ENCODE measurements at places on chromosomes 2 and 18.

DNA sequence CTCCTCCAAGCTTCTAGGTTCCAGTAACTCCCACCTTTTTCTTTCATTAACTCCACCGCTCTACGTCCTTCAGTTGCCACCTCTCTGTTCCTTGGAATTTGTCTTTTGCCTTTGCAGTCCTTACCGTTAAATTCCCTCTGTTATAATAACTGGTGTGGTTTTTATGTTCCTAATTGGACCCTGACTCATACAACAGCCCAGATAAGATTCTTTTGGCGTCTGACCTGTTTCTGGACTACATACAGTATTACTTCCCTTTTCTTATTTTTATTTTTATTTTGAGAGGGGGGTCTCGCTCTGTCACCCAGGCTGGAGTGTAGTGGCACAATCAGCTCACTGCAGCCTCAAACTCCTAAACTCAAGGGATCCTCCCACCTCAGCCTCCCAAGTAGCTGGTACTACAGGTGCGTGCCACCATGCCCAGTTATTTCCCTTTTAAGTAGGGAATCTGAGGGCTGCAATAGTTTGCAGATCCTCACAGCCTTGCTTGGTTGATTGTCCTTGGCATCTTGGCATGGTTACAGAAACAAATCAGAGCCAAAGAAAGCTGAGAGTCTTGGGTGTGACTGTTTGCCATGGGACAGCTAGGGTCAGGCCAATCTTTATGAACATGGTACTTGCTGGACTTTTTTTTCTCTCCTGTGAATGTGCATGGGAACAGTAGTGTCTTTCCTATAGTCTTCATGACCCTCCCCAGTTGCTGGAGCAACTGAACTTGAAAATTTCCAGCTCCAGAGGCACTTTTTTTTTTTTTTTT is 22.0 kb downstream of the TCF23 start:
- no peak for DNase-seq

DNA sequence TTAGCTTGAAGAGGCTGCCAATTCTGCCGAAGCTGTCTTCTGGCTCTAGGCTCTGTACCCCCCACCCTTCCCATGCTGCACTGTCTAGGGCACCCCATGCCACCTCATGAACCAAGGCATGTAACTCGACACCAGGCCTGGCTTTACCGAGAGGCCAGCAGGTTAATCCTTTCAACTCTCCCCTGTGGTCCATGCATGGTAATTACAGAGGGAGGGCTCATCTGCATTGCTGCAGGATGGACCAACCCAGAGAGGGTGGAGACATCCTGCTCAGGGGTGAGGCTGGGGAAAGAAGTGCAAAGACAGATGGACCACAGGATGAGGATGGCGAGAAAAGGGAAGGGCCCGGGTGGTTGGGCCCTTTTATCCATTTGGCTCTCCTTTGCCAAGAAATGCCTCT is 65.8 kb downstream of the KCTD1 start:
- DNase-seq: no peak

- no peak for DNase-seq
Measured at GRCh38 chr2:168119515-168120141, 127.8 kb downstream of the STK39 start.

DNA sequence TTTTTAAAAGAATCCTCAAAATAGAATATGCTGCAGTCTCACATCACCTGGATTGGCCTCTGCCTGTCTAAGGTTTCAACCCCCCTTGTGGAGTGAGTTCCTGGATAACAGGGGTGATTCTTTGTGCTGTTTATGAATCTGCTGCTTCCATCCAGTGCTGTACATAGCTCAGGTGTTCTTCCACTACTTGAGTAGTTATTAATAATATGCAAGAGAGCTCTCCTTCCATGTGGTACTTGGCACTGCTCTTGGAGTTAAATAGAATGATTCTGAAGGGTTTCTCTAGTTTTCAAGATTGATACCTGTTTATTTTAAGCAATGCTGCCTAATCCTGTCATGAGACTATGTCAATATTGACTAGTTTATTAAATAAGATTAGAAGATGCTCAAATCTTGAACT is 273.6 kb downstream of the RDH14 start:
- DNase-seq: no peak

DNA sequence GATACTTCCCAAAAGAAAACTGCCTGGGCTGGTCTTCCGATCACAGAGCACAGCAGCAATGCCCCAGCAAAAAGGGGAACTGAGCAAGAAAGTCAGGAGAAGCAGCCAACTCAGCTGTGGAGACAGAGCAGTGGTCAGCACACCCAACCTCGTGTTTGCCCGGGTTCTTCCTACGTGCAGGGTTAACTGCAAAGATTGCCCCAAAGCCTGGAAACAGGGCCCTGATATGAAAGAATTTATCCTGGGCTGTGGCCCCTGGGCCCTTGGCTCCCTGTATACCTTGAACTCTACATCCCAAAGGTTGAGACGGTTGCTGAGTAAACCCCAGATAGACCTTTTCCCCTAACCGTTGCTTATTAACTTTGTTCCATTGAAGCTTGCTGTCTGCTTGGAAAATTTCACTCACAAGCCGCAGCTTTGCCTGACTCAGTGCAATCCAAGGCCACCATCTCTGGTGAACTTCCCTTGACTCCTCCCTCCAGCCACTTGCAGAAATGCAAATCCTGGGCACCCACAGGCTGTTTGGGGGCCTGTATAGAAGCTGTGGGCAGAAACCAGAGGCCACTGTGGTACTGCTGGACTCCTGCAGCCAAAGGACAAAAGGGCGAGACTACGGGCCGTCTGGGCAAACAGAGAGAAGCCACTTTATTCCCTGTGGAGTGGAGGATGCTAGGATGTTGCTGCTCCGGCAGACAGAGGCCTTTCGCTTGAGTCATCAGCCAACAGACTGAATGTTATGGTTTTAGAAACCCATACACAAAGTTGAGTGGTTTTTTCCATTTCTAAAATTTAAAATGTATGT is 18.2 kb downstream of the NRP2 start:
- DNase-seq: no peak

DNA sequence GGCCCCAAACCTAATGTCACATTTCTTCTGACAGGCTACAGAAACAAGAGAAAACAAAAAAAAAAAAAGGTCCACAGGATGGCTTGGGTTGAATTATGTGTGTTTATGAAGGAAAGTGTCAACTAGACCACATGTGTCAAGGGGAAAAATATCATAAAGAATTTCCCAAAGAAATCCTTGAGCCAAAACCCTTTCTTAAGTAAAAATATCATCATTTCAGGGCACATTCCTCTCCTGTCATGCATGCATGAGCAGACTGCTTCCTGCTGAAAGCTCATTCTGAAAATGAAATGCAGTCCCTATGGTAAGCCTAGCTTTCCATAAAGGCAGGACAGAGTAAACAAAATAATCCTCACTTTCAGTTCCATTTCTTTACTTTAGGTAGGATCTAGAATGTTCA is 85.7 kb upstream of the RBBP8 start:
- DNase-seq: no peak

- no peak for DNase-seq
Measured at GRCh38 chr2:62437785-62438184, 68.2 kb downstream of the TMEM17 start.

- no peak for DNase-seq
Measured at GRCh38 chr2:64861452-64862397, 127.5 kb upstream of the SLC1A4 start.

GRCh38 chr2:216925636-216926366 is 65.9 kb upstream of the TNP1 start:
- no peak for DNase-seq

DNA sequence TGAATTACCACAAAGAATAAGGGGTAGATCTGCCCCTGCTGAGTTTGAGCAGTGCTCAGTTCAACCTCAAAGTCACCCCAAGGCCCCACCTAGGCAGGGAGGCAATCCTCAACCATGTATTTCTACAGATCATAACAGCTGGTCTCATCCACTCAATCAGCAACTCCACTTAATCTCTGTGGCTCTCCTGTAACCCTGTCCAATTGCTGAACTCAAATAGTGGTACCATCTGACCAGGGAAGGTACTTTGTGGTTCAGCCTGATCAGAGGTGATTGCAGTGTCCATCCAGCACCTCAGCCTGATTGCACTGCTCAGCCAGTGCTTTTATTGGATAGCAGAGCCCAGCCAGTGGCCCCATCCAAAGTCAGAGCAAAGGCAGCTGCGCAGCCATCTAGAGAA is 91.0 kb upstream of the SLC4A10 start:
- DNase-seq: no peak

GRCh38 chr2:137943678-137944347 is 20.5 kb upstream of the HNMT start:
- DNase-seq: no peak

DNA sequence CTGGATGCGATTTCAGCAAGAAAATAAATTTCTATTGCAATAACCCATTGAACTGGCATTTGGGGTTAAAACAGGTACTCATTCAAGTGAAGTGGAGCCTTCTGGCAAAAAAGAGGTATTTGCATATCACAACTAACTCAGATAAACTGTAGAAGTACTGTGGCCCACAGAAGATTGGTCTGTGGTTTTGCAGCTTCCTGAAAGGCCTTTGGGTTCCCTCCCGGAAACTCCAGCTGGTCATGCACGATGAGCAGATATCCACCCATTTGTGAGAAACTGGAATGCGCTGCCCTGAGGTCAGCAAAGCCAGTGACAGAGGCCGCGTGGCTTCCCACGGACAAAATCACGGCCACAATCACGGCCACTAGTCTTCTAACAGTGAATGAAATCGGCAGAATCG is 106.3 kb downstream of the EPHA4 start:
- DNase-seq: no peak

DNA sequence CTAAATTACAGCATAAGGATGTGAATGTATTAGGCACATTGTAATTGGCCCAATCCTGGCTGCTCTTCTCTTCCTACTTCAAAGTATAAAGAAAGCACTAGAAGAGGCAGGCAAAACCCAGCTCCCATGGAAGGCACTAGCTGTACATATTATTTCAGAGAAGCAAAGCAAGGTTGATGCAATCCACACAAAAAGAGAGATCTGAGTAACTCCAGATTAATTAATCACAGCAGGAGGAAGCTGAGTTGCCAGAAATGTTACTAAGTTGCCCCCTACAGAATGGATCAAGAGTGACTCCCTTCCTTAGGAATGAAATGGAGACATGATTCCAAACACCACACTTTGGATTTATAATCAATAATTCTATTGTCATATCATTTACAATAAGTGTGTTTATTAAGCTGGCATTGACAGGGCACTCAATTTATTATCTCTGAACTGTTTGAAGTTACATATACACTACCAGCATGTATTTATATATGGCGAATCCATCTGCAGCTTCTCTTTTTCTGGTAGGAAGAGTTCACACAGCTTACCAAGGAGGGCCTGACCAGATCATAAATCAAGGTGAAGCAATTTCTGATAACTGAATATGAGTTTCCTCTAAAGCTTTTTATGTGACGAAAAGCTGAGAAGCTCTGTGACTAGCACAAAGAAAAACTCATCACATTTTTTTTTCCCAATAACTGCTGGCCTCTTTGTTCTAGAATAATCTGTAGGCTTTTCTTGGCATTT is 393.1 kb upstream of the LYPD1 start:
- DNase-seq: no peak

GRCh38 chr2:188293601-188294351 is 2.1 kb downstream of the GULP1 start:
- no peak for DNase-seq

GRCh38 chr2:43212931-43213330 is 13.5 kb downstream of the ZFP36L2 start:
- DNase-seq: no peak

DNA sequence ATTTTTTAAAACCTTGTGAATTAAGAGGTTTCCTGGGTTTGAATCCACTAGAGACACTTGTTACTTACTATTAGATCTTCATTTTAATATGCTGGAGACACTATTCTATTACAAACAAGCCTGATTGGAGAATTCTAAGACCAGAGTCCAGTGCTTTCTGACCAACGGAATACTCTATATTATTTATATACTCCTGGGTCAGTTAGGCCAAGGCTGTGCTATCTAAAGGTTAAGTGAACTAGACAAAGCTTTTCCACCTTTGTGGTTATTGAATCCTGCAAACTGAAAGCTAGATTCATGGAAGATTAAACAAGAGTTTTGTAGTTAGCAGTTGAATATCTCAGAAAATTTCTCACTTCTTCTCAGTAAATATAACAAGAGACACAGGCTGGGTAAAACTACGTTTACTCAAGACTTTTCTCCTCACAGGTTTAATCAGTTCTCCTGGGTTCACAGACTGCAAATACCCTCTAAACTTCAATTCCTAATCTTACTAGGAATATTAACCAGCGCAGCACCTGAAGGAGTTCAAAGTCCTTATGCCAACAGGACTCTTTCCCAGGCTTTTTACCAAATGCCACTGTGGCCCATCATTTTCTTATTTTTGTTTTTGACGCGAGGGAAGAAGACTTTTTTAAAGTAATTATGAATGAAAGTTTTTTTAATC is 66.4 kb downstream of the COL4A4 start:
- DNase-seq: no peak

DNA sequence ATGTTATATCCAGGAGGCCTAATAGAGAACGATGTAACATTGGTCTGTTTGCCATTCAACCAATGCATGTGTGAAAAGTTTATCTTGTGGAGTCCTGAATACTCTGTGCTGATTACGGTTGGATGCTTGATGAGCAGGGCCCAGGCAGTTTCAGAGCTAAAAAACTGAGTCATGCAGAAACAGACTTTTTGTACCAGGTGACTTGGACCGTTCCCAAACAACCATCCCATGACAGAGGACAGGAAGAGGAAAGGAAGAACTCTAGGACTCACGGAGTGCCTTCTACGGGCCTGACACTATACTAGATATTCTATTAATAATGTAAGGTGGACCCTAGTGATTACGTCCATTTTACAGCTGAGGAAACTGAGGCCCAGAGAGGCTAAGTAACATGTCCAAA is 142.1 kb downstream of the ARHGAP28 start:
- no peak for DNase-seq

DNA sequence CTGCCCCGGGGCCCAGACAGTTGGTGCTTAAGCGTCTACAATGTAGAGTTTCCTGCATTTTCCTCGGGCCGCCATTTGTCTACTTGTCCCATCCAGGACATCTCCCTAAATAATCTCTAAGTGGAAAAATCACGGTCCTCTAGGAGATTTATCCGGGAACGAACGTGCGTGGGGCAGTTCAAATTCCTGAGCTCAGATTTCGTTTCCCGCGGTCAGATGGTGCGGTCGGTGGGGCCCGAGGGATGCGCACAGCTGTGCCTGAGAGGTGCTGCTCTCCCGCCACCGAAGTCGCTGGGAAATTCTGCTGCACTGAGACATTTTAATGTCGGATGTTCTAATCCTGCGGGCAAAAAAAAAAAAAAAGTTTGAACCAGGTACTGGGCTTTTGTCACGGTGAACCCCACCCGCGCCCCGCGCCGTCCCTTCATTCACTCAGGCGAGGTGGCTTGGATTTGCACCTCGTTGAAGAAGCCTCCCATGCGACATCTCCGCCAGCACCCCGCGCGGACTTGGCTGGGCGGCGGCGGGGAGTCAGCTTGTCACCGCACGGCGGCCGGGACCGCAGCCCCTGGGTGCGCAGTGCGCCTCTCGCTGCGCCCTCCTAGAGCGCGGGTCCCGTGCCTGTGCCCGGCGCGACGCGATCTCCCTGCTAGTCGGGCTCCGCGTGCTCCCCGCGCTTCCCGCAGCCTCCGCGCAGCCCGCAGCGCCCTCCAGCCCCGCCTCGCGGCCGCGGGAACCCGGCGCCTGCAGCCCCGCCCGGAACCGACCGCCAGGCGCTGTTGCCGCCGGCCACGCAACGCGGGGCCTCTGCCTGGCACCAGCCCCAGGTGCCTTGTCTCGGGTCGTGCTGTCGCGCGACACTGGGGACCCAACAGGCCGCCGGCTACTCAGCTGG is 191.9 kb upstream of the TCF4 start:
- no peak for DNase-seq

GRCh38 chr18:57527556-57528229 is 58.8 kb downstream of the FECH start:
- DNase-seq: no peak
